ENCODE measurements at places on chromosomes 13 and 19. TPM values are rescaled to one million over a fixed set of nuclear protein-coding genes. Genes with fewer than 3 reads are reported as not detected.

GRCh38 chr13:73532987-73533510 is 474.2 kb downstream of the KLF5 start:
- DNase-seq = no peak

GRCh38 chr19:19274146-19274545 is 1.0 kb upstream of the TM6SF2 start:
- no peak for DNase-seq

Gene ZNF534
- total RNA-seq = under 0.01 TPM

- DNase-seq = no peak
Measured at GRCh38 chr13:73633817-73634460, 500.3 kb downstream of the KLF12 start.

DNA sequence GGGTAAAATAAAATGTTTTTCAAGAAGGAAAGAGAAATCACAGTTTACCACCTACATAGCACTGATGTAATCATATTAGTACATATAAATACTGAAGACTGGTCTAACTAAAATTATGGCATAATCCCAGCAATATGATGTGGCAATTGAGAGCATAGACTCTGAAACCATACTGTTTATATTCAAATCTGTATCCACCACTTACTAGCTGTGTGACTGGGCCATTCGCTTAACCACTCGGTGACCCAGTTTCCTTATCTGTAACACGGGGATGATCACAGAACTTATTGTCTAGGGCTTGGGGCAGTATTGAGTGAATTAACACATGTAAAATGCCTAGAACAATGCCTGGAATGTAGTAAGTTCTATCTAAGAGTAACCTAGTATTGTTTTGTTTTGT is 13.1 kb upstream of the GTF3A start:
- no peak for DNase-seq

DNA sequence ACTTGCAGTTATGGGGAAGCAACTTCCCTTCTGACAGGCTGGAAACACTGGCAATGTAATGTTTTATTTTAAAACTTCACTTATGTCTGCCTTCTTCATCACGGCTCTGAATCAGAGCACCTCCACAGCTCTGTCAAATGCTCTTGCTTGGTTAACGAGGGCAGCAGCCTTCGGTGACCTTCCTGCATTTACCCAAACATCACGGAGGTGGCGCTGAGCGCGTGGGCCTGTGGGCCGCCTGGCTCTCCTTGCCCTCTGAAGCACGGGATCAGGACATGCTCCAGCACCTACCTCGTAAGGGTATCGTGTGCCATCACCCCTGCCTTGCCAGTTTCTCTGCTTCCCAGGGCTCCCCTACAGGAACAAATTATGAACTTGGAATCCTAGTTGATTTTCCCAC is 310.0 kb downstream of the TEX29 start:
- DNase-seq = no peak

GRCh38 chr19:4712771-4713170 is 10.9 kb downstream of the DPP9 start:
- no peak for DNase-seq

- no peak for DNase-seq
Measured at GRCh38 chr19:18174983-18175382, 1.4 kb downstream of the IFI30 start.

- no peak for DNase-seq
Measured at GRCh38 chr19:33096005-33096404, 15.0 kb downstream of the GPATCH1 start.

Gene TPTE2
- not detected for total RNA-seq

- DNase-seq = no peak
Measured at GRCh38 chr13:21256351-21256761, 79.9 kb downstream of the MRPL57 start.

GRCh38 chr19:30848636-30849425 is 476.6 kb downstream of the ZNF536 start:
- DNase-seq = no peak

DNA sequence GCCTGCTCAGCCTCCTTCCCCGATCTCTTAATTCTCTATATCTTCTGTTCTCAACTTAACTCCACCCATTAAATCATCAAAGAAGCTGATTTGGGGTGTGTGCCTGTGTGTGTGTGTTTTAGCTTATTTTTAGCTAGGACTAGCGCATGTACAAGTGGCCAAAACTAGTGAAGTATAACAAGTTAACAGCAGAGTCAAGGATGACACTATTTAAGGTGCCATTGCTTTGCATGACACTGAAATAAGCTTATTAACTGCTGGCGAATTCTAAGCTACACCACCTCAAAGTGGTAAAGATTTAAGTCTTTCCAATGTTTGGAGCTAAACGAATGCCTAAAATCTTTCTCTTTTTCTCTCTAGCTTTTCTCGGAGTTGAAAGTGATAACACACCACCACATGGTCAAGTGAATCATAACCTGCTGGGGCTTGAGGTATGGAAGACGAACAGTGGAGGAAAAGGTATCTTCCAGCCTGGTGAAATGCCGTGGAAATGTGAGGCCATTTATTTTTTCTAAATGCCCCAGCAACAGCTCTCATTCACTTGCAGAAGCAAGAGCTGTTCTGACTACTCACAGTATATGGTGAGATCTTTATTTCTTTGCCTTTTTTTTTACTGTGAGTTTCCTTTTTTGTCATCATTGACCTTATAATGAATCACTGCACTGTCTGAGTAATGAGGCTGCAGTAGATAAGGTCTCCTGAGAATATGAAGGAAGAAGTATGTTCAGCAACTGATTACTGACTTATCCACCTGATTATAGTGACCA is 570.3 kb downstream of the PCDH9 start:
- DNase-seq = no peak

GRCh38 chr19:28523619-28524018 is 689.3 kb downstream of the UQCRFS1 start:
- no peak for DNase-seq

Gene NALCN
- not detected for total RNA-seq

Gene ZNF835
- total RNA-seq = 10.5 TPM
